ENCODE measurements at places on chromosomes 16 and 17.

DNA sequence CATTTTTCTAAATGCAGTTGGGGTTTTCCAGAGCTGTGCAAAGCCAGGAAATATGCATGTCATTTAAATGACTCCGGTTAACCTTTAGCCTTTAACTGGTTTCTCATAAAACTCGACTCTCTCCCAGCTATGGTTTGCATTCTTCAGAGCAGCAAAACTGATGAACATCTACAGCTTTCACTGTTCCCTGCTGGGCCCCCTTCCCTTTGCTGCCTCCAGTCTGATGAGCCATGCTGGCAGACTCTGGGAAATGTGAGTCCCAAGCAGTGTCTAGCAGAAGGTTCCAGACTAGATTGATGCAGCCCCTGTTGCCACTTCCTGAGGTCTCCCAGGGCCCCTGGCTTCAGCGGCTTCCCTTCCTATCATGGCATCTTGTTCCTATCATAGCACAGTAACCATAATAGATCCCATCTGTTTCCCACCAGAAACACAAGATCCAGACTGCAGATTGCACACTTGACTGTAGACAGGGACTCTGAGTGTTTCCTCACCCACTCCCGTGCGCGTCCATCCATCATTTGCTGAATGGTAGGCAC lies 135.4 kb downstream of the CLEC16A start:
- no peak for DNase-seq

GRCh38 chr17:56914581-56915273 lies 878 bp upstream of the TRIM25 start:
- DNase-seq, result no peak

GRCh38 chr17:37064206-37064605 lies 115.5 kb downstream of the AATF start:
- DNase-seq, result no peak

- DNase-seq, result no peak
Measured at GRCh38 chr16:48011878-48012658, 143.7 kb downstream of the ABCC12 start.

- DNase-seq, result no peak
Measured at GRCh38 chr16:11588321-11589197, 1.8 kb upstream of the LITAF start.

DNA sequence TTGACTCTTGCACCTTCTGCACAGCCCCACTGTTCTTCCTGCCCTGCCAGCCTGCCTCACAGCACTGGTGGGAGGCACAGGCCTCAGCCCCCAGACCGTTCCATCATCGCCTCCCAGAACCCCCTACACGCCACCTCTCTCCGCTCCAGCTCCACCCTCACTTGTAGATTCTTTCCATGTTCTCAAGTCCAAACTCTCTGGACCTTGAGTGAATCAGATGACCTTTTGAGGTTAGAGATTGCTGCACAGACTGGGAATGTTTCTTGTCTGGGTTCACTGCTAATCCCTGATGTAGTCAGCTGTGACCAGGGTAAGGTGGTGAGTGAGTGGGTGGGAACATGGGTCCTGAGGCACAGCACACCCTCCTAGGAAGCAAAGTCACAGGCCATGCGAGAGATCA lies 272.4 kb downstream of the IRF8 start:
- no peak for DNase-seq

DNA sequence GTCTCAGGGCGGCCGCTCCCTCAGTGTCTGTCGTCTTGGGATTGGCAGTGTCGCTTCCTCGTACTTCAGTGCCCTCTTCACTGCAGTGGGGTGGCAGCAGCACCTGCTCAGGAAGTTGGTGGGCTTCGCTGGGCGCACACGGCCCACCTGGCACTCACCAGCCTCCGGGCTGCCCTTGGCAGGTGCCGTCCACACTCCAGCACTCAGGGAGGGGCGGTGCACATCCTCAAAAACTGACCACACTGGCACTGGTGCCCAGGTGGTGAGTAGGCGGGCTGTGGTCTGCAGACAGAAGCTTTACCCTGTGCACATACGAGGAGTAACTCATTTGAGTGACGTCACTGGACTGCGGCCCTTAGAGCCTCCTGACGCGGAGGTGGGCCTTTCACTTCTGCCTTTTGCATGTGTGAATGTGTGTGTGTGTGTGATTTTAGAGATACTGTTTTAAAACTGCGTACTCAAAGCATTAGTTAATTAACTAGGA lies 94.6 kb downstream of the BANP start:
- DNase-seq, result no peak

DNA sequence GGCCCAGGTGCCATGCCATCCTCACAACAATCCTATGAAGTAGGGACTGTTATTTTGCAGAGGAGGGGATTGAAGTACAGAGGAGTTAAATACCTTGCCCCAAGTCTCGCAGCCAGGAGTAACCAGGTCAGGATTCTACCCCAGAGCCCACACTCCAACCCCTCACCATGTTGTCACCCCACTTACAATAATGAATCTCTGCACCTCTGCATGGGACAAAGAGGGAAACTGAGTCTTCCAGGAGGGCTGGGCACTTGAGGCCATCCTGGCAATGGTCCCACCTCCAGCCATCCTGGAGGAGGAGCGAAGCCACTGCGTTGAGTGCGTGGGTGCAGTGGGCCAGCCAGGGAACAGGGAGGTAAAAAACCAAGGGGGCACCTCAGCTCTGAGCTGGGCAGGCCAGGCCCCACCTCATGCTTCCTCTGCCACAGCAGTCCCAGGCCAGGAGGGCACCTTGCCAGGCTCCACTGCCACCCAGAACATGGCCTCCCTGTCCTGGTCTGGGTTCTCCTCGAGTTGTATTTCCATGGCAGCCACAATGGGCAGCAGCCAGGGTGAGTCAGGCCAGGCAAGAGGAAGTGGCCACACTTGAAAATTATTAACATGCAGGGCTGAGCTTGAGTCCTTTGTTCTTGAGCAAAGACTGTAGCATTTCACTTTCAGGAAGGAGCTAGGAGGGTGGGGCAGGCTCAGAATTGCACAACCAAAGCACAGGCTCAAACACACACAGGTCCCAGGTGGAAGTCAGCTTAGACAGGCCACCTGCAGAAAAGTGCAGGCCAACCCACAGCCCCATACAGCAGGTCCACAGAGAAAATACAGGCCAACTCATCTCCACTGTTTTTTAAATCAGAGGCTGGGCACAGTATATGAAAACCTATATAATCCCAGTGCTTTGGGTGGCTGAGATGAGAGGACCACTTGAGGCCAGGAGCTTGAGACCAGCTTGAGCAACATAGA lies 52.1 kb downstream of the CUEDC1 start:
- peak; percentile 84 for DNase-seq

DNA sequence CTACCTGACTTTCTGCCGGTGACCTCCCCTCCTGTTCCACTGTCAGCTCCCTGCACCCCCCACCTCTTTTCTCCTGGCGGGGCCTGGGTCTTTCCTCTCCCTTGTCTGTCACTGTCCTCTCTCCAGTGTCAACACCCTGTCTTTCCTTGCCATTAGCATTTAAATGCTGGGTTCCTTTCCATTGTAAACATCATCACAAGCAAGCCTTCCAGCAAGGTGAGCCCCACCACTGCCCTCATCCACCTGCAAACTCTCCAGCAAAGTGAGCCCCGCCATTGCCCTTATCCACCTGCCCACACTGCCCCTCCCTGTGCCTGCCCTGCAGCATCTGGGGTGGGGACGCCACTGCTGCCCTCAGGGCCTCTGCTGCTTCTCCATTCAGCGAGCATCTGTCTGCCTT lies 195.0 kb downstream of the ENGASE start:
- DNase-seq, result no peak

- no peak for DNase-seq
Measured at GRCh38 chr17:32452281-32452680, 8.0 kb downstream of the PSMD11 start.

- DNase-seq, result no peak
Measured at GRCh38 chr17:1385861-1386260, 14.2 kb downstream of the YWHAE start.

GRCh38 chr16:24131294-24131693 lies 124.8 kb upstream of the CACNG3 start:
- no peak for DNase-seq

DNA sequence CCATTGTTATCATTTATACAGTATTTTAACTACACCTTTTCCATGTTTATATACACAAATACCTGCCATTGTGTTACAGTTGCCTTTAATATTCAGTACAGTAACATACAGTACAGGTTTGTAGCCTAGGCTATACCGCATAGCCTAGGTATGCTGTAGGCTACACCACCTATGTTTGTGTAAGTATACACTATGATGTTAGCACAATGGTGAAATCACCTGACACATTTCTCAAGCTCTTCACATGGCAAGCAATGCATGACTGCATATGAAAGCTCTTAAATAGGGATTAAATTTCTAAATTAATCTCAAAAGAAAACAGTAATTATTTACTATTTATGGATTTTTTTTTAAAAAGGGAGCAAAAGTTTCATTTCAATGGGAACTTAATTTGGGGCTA lies 12.0 kb downstream of the LRRC37B start:
- no peak for DNase-seq

DNA sequence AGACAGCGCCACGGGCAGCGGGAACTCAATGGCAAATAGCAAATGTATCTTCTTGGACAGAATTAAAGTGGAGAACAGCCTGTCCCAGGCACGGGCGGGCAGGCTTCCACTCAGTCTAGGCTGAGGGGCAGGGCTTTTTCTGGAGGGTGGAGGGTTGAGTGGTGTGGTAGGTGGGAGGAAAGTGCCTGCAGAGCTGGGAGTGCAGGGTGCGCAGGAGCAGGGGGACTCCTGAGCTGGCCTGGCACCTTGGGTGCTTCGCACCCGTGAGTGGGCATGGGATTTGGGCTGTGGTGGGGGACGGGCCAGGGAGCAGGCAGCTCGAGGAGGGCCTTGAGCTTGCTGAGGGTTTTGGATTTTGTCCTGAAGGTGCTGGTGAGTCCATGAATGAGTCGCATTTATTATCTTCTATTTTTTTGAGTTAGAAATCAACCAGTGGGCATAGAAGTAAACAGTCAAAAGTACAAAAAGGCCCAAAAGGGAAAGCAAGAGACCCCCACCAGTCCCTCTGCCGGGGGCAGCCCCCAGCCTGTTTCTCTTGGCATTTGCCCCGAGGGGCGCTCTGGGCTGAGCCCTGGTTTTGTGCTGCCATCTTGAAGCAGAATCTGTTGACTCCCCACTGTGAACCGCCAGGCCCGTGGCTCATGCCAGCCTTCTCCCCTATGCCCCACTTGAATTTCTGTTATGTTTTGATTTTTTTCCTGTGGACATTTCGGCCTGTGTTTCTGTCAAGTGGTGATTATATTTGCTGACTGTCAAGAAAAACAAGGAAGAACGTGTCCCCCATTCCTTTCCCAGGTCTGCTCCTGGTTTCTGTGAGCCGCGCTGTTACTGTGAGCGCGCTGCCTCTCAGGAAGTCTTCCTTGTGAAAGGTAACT lies 8.2 kb downstream of the ADORA2B start:
- no peak for DNase-seq
